ENCODE measurements at places on chromosomes 12 and 14.

DNA sequence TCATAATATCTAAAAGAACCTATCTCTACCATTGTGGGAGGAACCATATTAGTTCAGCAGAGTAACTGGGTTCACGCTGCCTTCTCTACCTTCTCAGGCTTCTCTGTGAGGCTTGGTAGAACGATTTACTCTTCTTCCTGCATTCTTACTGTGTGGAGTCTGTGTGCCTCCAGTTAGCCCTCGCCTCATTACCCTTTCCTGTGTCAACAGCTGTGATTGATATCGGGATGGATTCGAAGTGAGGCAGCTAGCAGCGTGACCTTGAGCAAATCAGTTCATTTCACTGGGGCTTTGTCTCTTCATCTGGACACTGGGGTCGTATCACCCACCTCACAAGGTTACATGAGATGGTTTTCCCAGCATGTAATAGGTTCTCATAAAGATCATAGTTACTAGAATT lies 4.6 kb upstream of the VRK1 start:
- no peak for DNase-seq

- DNase-seq: no peak
These were observed 44.1 kb downstream of the PITPNM2 start for GRCh38 chr12:123106640-123107359.

- DNase-seq: no peak
These were observed 3.5 kb downstream of the MED13L start for GRCh38 chr12:116273813-116274550.

DNA sequence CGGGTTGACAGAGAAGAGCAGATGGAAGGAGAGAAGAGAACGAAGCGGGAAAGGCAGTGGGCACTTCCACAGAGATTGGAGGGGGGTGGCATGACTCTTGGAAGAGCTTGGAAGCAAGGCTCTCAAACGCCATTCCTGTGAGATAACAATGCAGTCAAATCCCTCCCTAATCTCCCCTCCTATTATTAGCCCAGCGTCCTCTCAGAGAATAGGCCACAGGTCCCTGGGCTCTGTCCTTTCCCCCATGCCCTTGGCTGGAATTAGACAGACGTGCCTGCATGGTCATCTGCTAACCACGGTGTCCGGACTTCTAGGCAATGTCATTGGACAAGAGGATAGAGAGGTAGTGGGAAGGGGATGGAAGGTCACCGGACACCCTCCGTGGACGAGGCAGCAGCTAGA lies 8.0 kb upstream of the MYH7 start:
- DNase-seq: no peak

- no peak for DNase-seq
These were observed 580.2 kb downstream of the MED13L start for GRCh38 chr12:115697340-115697739.

DNA sequence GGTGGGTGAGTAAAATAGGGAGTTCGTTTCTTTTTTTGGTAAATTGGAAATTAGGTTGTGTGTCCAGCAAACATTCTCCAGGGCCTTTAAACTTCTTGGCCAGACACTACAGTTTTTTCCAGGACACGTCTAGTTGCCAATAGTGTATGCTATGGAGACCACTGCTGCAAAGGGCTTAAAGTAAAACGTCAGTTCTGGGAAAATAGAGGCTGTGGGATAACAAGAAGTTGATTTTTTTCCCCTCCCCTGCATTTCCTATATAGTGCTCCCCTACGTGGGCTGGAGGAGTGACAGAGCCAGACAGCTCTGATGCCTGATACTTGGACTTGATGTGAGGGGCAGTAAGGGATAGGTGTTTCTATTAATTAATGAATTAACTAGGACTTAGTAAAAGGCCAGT lies 2.4 kb downstream of the ACVR1B start:
- DNase-seq: no peak

DNA sequence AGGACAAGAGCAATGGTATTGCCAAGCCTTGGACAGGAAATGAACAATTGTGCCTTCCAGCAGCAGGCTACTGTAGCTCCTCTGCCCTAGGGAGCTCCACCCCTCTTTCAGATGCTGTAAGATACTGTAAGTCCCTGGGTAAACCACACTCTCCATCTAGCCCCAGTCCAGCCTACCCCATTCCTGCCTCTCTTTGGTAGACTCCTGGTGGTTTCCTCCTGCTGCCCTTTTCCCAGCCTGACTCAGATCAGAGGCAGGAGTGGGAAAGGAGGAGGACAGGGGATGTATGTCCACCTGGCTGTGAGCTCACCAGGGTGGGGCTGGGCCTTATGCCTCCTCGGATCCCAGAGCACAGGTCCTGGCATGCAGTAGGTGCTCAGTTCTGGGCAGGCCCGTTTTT lies 174.6 kb downstream of the ESRRB start:
- no peak for DNase-seq

GRCh38 chr14:73372529-73372928 lies 85.8 kb downstream of the NUMB start:
- no peak for DNase-seq

All from brain pericyte (primary cell).